ENCODE measurements at places on chromosomes 7 and 10.

DNA sequence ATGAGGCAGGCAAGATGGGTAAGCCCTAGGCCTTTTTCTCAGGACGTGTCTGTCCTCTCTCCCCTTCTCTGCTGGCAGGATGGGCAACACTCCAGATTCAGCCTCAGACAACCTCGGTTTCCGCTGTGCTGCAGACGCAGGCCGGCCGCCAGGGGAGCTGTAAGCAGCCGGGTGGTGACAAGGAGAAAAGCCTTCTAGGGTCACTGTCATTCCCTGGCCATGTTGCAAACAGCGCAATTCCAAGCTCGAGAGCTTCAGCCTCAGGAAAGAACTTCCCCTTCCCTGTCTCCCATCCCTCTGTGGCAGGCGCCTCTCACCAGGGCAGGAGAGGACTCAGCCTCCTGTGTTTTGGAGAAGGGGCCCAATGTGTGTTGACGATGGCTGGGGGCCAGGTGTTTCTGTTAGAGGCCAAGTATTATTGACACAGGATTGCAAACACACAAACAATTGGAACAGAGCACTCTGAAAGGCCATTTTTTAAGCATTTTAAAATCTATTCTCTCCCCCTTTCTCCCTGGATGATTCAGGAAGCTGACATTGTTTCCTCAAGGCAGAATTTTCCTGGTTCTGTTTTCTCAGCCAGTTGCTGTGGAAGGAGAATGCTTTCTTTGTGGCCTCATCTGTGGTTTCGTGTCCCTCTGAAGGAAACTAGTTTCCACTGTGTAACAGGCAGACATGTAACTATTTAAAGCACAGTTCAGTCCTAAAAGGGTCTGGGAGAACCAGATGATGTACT lies 13.1 kb downstream of the PHKG1 start:
- no peak for DNase-seq

DNA sequence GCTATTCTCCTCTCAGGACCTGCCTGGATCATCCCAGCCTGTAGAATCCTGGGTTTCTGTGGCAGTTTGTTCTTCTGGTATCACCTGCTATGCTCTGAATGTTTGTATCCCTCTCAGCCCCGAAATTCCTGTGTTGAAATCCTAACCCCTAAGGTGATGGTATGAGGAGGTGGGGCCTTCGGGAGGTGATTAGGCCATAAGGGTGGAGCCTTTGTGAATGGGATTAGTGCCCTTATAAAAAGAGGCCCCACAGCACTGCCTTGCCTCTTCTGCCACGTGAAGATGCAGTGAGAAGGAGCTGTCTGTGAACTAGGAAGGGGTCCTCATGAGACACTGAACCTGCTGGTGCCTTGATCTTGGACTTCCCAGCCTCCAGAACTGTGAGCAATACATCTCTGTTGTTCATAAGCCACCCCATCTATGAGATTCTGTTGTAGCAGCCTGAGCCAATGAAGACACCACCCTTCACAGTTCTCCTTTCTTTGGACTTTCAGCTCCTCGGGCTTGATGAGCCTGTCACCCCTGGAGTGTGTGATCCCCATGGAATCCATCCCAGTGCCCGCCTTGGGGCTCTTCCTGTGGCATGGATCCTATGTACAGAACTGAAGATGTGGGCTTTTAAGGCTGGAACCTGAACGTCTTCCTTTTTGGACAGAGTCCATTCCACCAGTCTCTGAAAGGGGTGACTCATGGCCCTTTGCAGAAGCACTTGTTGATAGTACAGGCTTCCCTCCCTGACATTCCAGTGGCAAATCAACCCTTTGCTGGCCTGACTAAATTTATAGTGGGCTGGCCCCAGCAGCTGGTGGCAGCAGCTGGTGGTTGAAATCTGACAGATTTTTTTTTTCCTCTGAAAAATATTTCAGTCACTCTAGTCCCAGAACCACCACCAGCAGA lies 138.0 kb downstream of the TACC2 start:
- DNase-seq, result no peak

- DNase-seq, result no peak
These were observed 179.4 kb downstream of the CACNA2D1 start for GRCh38 chr7:82263920-82264782.

- DNase-seq, result no peak
These were observed 23.4 kb upstream of the NPS start for GRCh38 chr10:127525686-127526085.

GRCh38 chr10:101609481-101609880 lies 21.4 kb downstream of the DPCD start:
- DNase-seq, result no peak

GRCh38 chr10:113650172-113650571 lies 13.7 kb downstream of the NRAP start:
- no peak for DNase-seq

DNA sequence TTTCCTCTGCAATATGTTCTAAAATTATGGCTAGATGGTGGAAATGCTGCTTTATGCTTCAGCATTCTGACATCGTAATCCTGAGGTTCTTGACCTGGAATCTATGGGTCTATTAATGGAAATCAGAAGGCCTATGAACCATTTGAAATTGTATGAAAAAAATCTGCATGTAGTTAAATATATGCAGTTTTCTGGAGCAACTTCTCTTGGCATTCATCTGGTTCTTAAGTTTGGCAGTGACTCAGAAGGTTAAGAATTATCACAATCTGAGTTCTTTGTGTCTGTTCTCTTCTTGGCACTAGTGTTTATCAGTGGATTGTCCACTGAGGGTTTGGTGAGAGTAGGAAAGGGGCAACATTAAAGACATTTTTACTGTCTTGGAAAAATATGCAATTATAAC lies 71.1 kb upstream of the FZD1 start:
- DNase-seq, result no peak

DNA sequence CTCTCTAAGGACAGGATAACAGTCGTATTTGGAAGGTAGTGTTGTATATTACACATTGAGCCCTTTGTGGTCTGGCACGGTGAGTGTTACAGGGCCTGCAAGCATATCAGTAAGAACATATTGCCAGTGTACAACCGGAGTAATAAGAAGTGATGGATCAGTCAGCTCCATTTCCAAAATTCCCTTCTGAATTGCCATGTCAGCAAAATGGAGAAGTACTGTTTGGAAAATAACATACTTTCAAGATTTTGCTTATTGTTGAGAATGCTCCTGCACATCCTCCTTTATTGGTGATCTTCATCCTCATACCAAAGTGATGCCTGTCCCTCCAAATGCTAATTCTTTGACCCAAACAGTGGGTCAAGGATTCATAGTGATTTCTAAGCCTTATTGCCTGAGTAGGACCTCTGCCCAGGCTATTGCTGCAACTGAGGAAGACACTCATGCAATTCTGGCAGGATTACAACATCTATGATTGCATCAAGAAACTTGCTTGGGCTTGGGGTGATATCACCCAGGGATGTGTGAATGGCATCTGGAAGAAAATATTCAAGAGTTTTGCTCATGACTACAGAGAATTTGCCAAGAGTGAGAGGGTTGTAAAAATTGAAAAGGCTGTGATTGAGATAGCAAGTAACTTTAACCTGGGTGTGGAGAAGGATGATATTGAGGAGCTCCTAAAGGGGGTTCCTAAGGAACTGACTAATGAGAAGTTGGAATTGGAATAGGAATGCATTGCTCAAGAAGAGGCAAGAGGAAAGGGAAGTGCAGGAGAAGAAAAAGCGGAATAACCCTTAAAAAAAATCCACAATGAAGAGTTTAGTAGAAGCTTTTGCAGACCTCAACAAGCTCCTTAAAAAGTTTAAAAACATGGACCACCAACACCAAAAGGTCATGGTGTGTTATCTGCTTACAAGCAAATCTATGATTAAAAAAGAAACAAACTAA lies 452.2 kb upstream of the SORCS1 start:
- no peak for DNase-seq

DNA sequence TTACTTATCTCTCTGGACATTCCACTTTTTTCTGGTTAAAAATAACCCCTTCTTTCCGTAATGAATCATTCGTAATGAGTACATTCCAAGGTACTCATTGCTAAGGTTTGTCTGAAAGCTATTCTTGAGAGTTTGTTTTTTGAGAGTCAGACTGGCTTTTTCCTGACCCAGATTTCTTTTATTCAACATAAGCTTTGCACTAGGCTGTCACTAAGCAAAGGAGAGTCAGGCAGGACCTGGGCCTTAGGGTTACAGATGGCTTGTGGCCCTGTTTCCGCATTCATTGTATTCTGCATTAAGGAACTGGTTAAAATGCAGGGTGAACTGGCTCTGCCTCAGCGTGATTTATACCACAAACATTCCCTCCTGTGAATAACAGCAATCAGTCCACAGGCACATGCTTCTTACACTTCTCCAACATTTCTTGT lies 84.1 kb downstream of the POM121L12 start:
- DNase-seq, result no peak

- DNase-seq, result no peak
These were observed 732 bp upstream of the LRRC18 start for GRCh38 chr10:48940372-48940771.

- no peak for DNase-seq
These were observed 14.5 kb upstream of the VCL start for GRCh38 chr10:73983096-73984047.

GRCh38 chr10:102163342-102163989 lies 11.3 kb downstream of the NOLC1 start:
- DNase-seq, result no peak

DNA sequence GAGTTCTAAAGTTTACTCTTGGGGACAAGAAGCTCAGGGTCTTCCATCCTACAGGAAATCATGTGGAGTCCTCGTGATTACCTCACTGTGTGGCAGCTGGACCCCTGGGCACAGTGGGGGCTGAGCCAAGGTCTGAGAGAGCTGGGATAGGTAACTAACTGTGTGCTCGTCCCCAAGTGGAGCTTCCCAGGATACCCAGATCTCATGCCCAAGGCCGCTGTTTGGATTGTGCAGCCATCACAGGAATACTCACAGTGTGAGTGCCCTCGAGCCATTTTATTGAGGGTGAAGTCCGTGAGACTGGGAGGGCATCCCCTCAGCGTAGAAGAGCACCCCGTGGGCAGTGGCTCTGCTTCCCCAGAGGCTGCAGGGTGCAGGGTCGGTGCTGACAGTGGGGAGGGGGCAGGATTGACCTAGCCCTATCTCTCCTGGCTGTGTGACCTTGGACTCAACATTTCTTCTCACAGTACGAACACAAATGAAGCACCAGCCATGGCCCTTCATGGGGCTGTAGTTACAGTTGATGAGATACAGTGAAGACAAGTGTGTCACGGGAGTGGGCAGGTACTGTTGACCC lies 69.6 kb upstream of the LEP start:
- DNase-seq, result no peak

DNA sequence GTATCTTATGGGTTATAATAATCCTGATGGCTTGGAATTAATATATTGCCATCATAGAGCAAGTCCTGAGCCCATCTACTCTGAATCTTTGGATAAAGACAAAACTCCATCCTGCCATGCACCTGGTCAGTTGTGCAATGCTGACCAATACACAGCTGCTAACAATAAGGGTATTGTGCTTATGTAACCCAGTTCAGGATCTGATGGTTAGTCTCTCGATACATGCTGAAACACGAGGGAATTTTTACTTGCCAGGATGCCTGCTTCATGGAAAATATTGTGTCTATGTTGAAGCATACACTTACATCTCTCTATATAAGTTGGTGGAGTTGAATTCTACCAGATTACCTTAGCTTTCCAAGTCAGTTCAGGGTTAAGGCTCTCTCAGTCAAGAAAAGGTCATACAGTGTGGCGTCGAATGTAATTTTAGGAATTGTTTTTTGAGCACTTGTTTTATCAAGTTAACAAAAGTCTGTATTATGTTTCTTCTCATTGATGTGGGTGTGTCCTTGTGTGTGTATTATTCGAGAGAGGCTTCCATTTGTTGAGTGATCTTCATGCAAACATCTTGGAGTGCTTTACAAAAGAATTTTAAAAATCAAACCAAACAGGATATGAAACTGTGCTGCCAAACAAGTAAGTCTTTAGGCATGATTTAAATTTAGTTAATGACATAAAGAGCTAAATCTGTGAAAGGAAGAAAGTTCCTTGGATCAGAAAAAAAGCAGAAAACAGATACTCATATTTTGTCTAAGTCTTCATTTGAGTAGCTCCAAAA lies 449.1 kb downstream of the SUGCT start:
- DNase-seq, result no peak

DNA sequence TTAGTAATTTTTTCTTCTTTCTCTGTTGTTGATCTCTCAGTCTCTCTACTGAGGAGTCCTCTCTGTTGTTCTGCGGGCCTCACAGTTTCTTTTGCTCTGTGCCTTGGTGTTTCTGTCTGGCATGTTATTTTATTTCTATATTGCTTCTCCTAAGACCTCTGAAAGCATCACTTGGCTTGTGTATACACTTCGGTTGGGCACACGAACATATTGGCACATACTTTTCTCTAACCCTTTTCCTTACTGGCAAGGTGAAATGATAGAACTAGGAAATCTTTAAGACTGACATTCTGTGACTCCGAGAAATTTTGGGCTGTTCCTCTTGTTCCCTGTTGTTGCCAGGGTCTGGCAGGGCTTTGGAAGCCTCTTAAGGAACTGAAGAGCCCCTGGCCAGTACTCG lies 148.9 kb downstream of the CELF2 start:
- no peak for DNase-seq

- no peak for DNase-seq
These were observed 22.8 kb downstream of the FAM241B start for GRCh38 chr10:69652857-69653199.

DNA sequence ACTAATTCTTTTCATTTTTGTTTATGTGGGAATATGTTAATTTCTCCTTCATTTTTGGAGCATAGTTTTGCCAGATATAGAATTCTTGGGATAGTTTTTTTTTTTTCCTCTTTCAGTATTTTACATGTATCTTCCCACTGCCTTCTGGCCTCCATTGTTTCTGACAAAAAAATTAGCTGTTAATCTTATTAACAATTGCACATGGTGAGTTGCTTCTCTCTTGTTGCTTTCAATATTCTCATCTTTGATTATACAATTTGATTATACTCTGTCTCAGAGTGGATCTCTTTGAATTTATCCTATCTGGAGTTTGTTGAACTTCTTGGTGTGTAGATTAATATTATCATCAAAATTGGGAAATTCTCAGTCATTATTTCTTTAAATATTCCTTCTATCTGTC lies 41.4 kb upstream of the HABP2 start:
- no peak for DNase-seq

DNA sequence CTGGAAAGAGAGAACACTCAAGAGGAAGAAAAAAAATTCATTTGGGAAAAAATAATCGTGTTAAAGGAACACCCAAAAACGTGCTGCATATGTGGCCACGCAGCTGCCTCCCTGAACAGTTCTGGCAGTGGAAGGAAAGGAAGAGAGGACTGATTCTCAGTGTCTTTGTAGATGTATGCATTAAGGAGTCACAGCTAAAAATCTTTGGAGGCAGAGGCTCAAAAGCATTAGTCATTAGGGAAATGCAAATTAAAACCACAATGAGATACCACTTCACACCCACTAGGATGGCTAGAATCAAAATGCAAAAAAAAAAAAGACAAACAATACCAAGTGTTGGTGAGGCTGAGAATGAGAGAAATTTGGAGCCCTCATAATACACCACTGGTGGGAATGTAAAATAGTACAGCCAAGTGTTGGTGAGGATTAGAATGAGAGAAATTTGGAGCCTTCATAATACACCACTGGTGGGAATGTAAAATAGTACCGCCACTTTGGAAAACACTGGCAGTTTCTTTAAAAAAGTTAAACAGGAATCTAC lies 134.7 kb downstream of the SLIT1 start:
- DNase-seq, result no peak

- no peak for DNase-seq
These were observed 5.9 kb upstream of the LDB3 start for GRCh38 chr10:86662186-86663045.

GRCh38 chr7:129807863-129808262 lies 144.9 kb downstream of the UBE2H start:
- DNase-seq, result no peak
